Activated effector memory CD4-positive, alpha-beta T cell treated with Interleukin-2 at 50 U/mL for 16 hours (primary cell): ENCODE measurements at places on chromosomes 4 and X.

DNA sequence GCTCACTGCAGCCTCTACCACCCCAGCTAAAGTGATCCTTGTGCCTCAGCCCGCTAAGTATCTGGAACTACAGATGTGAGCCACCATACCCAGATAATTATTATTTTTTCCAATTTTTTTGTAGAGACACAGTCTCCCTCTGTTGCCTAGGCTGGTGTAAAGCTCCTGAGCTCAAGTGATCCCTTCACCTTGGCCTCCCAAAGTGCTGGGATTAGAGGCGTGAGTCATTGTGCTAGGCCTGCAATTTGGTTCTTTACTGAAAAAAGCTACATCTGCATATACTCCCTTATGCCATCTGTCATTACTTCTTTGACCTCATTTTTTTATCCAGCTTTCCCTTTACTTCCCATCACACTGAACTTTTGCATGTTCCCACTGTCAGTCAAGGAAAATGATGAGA is 2012.4 kb upstream of the IGFBP7 start:
- DNase-seq: no peak

DNA sequence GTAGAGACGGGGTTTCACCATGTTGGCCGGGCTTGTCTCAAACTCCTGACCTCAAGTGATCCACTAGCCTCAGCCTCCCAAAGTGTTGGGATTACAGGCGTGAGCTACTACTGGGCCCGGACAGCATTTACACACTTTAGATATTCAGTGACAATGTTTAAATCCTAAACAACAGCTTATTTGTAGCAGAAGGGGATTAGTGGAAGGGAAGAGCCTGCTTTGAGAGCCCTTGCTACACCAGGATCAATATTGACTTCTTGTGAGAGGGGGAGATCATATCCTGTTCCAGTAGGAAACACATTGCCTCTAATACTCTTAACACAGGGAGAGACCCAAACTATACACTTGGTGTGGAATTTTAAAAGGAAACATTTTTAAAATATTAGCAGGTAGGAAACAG is 7.1 kb downstream of the MGST2 start:
- no peak for DNase-seq

GRCh38 chr4:185437809-185438208 is 12.0 kb upstream of the UFSP2 start:
- no peak for DNase-seq

- DNase-seq: no peak
Observed at GRCh38 chr4:1375761-1376322, 28.8 kb downstream of the UVSSA start.

- DNase-seq: no peak
Observed at GRCh38 chr4:110005461-110006056, 92.9 kb downstream of the EGF start.

GRCh38 chrX:3052860-3053259 is 11.6 kb downstream of the ARSF start:
- no peak for DNase-seq

DNA sequence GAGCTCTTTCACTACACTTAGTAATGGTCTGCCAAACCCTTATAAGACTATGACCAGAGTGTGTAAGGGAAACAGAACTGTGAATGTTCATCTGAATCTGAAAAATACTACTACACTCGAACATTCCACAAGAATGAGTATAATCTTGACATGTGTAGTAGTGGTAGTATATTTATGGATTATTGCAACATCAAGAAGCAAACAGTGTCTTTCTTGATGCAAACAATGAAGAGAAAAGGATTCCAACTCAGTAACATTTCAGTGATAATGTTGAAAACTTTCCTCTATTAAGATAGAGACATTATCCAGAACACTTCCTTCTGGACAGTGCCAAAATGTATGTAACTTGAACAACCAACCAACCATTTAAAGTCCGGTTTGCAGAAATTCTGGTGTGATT is 394.7 kb upstream of the CPEB2 start:
- no peak for DNase-seq

DNA sequence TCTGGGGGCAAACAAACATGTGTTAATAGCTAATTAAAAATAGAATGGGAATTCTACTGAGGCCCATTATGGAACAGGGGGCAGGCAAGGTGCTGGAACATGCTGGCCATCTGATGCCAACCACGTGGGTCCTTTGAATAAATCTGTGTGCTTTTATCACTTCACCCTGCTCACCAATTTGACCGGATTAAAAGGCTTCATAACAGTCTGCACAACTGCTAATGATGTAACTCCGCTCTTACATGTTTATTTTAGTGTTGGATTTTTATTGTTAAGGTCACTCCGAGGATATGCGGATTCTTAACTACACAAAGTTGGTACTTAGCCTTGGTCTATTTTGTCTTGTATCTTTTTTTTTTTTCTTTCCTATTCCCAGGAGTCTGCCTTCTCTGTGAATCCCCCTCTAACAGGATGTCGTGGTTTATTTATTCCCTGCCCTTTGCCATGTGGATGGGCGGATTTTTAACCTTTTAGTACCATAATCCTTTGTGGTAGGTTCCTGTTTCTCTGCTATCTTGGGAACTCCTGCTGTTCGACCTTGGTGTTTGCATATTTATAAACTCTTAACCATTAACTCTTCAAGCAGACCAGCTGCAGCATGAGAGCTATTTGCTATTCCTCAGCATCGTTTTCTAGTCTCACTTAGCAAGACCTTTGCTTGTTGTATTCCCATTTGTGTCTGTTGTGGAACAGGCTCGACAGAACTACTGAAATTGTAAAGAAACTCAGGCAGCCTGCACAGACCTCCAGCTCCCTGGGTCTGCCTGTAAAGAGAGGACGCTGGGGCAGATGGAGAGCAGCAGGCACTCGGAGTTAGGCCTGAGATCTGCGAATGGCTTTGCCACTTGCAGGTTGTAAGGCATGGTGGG is 38.0 kb downstream of the TRIM2 start:
- no peak for DNase-seq

- no peak for DNase-seq
Observed at GRCh38 chr4:184370711-184371389, 103.5 kb downstream of the IRF2 start.

DNA sequence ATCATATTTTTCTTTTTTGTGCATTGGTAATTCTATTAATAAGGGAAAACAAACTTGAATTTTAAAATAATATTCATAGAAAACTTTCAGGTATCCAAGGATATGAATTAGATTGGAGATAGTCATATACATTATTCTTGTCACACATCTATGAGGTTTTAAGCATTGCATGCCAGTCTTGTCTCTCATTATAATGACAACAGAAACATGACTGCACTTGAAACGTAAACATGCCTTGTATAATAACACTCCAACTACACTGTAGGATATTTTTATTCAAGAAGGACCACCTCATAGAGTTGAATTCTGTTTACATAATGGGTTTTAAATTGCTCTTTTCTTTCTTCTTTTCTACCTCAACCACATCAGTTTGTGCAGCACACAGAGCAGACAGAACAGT is 104.5 kb downstream of the DCAF8L2 start:
- DNase-seq: no peak

GRCh38 chrX:16843208-16843909 is 26.8 kb downstream of the RBBP7 start:
- DNase-seq: no peak
